ENCODE measurements at places on chromosomes 1 and 21. TPM values are rescaled to one million over a fixed set of nuclear protein-coding genes. Genes with fewer than 3 reads are reported as not detected.

GRCh38 chr1:199959775-199960110 lies 67.8 kb upstream of the NR5A2 start:
- DNase-seq, result no peak

DNA sequence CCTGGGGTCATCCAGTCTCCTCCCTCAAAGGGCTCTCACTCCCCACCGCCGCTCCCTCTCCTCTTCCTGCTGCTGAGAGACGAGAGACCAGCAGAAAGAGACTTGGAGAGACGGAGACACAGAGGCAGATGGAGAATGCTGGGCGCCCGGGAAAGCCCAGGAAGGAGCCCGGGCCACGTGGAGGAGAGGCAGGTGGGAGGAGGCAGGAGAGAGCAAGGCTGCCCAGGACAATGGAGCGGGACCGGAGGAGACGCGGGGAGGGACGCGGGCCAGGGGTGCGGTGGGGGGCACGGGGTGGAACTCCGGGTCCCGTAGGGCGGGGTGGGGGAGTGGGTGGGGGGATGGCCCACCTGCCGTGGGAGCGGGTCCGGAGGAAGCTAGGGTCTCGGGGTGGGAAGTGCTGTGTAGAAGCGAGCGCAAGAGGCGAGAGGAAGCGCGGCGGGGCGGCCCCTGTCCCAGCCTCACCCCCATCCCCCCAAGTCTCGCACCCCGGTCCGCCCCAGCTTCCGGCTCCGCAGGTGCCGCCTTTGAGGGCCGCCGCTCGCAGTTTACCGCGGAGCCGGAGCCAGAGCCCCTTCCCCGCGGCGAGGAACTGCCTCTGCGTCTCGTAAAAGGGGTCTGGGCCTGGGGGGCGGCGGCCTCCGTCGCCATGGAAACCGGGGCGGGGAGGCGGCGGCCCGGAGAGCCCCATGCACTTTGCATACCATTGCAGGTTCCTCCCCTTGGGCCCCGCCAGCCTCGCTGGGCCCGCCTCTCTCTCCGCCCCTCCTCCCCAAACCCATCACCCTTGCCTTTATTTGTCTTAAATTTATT lies 11.7 kb upstream of the EPHA2 start:
- no peak for DNase-seq

DNA sequence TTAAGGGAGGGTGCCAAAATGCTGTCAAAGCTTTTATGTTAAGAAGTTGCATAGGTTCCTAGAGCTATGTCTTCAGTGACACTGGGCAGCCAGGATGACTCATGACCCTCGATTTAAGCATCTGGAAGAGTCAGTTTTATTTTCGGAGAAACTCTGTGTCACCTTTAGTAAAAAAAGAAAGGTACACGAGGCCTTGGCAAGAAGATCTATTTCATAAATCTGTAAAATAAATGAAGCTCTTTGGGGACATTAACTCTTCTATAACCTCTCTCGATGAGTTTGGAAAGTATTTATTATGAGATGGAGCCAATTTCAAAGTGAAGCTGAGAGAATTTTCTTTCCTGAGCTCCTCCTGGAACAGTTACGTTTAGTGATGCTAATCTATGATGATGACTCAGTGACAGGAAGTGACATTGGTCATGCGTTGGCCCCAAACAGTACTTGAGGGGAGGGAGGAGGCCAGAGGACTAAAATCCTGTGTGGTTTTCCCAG lies 156.5 kb downstream of the HLX start:
- DNase-seq, result peak; percentile 74

DNA sequence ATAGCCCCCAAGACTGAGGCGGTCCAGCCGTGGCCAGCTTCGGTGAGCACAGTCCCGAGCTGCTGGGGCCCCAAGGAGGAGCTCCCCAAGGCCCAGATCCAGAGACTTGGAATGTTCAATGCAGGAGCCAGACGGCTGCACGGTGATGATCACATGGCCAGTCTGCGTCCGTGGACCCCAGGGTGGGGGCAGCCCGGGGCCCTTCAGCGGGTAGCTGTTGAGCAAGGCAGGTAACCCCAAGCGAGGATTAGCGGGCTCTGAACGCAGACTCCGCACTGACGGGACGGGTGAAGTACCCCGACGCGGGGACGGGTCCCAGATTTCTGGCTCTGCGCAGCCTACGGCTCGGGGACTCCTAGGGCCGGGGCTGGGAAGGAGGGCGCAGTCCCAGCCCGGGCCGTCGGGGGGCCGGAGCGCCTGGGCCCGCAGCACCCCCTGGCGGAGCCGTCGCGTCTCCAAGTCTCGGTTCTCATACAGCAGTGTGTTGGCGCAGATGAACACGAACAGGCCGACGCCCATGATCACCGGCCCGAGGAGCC lies 2.7 kb downstream of the TMEM200B start:
- peak; percentile 16 for DNase-seq

- no peak for DNase-seq
Observed at GRCh38 chr1:224831501-224831900, 98.0 kb upstream of the DNAH14 start.

DNA sequence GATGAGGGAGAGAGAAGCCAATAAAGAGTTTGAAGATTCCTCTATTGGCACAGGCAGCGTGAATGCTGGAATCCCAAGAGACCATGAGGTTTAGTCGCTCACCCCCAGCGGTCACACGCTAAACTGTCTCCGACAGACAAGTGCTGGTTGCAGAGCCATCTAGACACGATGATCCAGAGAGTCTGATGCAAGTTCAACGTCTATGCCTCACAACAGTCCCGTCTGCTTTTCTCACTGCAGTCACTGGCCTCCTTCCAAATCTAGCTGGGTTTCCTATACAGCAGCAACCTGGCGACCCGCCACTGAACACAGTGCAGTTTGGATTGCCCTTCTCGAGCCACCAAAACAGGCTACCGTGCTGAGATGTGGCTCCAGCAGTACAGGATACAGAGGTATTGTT lies 98.6 kb upstream of the KRTAP19-8 start:
- DNase-seq, result peak; percentile 74

- DNase-seq, result no peak
Observed at GRCh38 chr1:181930187-181930586, 131.3 kb downstream of the ZNF648 start.

Gene AMPD1
- not detected for total RNA-seq

DNA sequence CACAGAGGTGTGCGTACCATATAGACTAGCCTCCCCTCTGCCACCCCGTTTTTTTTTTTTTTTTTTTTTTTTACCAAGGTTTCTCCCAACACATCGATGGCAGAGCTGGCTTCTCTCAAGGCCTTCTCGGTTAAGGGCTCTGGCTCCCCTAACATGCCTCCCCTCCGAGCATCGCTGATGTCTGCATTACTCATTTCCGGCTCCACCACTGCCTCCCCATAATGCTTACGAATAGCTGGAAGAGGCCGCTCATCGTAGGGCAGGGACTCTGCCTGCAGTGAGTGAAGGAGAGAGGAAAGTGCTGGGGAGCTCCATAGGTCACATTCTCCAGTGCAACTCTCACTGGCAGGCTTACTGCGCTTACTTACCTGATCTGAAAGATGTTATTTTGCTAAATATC lies 20.6 kb downstream of the CEP104 start:
- DNase-seq, result no peak

Gene CAPN8
- not detected for total RNA-seq

Gene LEPR
- total RNA-seq, result 8.8 TPM

- DNase-seq, result peak; percentile 24
Observed at GRCh38 chr1:91700771-91701471, 185.0 kb downstream of the TGFBR3 start.

DNA sequence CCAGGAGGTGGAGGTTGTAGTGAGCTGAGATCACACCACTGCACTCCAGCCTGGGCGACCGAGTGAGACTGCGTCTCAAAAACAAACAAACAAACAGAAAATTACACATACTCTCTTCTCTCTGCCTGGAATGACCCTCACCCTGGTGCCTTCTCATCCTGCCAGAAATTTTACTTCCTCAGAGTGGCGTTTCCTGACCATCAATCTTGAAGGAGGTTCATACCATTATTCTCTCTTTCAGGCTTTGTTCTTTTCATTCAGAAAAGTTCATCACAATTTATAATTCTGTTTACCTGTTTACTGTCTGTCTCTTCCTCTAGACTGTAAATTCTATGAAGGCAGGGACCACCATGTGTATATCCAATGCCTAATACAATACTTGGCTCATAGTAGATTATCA lies 79.3 kb downstream of the RPS6KA1 start:
- no peak for DNase-seq

DNA sequence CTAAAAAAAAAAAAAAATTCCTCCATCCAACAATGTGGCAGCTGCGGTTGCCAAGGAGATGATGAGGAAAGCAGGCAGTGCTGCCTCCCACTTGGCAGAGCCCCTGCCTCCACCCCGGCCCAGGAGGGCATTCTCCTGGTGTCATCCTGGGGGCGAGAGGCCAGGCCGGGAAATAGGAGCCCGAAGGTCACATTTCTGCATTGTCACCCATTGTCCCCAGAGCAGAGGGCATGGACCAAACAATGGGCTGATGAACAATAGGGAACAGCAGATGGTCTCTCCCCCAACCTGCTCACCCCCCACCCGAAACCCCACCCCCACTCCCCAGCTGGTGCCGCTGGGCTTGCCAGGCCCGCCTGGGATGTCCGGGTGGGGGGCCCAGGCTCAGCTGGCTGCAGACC lies 37.3 kb downstream of the CAMK2N1 start:
- no peak for DNase-seq

- DNase-seq, result peak; percentile 46
Observed at GRCh38 chr1:40078512-40079333, 18.3 kb downstream of the PPT1 start.

GRCh38 chr1:107867422-107867821 lies 97.6 kb downstream of the VAV3 start:
- DNase-seq, result no peak

Gene PCNX2
- 22.6 TPM for total RNA-seq

DNA sequence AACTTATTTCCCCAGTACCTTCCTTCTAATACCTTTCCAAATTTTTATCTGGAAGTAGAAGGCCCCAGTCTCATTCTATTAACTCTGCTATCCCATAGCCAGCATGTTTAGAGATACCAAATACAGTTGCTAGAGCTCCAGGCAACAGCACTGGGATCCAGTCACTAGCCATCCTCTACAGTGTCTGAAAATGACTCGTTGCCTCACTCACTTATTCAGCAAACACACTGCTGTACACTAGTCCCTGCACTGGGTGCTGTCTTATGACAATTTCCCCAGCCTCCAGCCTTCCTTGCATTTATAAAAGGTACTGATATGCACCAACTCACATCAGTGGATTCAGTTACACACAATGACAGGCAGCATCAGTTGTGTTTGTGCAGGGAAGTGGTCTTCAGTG lies 179.0 kb downstream of the DSCAM start:
- no peak for DNase-seq

Gene PRAMEF17
- not detected for total RNA-seq

GRCh38 chr1:100530880-100531487 lies 7.0 kb upstream of the GPR88 start:
- DNase-seq, result peak; percentile 83

- DNase-seq, result no peak
Observed at GRCh38 chr1:1061682-1062345, 12.3 kb downstream of the RNF223 start.

Gene CSF3R
- total RNA-seq, result not detected

- no peak for DNase-seq
Observed at GRCh38 chr21:46182548-46183336, 1.5 kb downstream of the SPATC1L start.

Gene PLA2G2C
- total RNA-seq, result not detected

Gene LDLRAD1
- not detected for total RNA-seq

DNA sequence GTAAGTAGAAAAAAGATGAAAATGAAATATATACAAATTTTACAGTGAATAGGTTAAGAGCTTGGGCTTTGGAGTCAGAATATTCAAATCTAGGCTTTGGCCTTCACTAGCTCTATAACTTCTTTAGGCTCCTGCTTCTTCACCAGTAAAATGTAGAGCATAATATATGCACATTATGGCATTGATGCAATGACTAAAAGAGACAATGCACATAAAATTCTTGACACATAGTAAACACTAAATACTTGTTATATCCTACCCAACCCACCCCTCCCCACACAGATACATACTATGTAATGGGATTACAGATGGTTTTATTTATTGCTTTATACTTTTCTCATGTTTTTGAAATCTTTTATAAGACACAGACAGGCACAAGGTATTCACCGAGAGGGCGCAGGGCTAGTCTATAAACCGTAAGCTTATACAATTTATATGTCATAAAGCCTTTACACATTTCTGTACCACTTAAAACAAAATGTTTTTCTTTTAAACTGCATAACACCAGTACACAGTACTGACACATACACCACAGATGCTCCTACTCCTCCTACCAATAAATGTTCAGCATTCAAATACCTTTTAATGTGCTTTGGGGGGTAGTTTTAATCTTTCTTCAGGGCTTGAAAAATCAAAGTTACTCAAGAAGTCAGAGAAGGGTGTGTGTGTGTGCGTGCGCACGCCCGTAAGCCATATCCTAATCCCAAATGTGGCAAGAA lies 109.8 kb downstream of the ACBD6 start:
- DNase-seq, result no peak

GRCh38 chr1:38740487-38740886 lies 119.1 kb downstream of the RRAGC start:
- DNase-seq, result peak; percentile 19

Gene SHISAL2A
- not detected for total RNA-seq

DNA sequence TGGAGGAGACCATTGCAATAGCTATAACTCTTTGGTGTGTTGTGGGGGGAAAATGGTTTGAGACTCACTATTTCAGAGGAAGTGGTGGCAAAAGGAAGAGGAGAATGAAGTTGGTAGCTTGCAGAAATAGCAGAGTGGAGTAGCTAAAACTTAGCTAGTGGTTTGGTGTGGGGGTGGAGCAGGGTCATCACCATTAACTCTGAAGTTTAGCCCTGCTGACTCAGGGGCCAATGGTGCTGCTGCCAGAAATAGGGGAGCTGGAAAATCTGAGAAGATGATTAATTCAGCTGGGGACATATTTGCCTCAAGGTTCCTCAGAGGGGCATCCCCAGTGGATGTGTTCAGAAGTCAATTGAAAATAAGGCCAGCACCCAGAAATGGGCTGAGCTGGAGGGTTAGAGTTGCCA lies 65.4 kb downstream of the RUNX1 start:
- DNase-seq, result peak; percentile 63

- DNase-seq, result peak; percentile 84
Observed at GRCh38 chr1:54403808-54404261, 2.4 kb downstream of the SSBP3 start.

DNA sequence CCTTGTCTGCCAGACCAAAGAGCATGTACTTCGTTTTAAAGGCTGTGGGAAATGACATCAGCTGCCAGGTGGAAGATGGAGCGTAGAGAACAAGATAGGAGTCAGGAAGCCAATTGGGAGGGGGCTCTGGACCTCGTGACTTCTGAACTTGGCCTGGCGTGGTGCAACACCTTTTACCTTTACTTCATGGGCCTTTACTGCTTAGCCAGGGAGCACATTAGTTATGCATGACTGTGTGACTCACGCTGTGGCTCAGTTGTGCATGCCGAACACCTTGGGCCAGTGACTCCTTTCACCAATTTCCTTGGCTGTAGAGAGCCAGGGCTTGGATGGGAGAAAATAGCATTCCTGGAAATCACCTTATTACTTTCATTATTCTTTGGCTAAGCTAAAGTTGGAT lies 7.2 kb downstream of the XCL1 start:
- no peak for DNase-seq

Gene RPE65
- under 0.01 TPM for total RNA-seq

- DNase-seq, result no peak
Observed at GRCh38 chr1:160626509-160627342, 20.1 kb downstream of the SLAMF1 start.

- DNase-seq, result no peak
Observed at GRCh38 chr21:31571879-31572278, 87.6 kb upstream of the SOD1 start.

Data from IMR-90 (cell line).